ENCODE measurements at places on chromosomes 13 and 19.

DNA sequence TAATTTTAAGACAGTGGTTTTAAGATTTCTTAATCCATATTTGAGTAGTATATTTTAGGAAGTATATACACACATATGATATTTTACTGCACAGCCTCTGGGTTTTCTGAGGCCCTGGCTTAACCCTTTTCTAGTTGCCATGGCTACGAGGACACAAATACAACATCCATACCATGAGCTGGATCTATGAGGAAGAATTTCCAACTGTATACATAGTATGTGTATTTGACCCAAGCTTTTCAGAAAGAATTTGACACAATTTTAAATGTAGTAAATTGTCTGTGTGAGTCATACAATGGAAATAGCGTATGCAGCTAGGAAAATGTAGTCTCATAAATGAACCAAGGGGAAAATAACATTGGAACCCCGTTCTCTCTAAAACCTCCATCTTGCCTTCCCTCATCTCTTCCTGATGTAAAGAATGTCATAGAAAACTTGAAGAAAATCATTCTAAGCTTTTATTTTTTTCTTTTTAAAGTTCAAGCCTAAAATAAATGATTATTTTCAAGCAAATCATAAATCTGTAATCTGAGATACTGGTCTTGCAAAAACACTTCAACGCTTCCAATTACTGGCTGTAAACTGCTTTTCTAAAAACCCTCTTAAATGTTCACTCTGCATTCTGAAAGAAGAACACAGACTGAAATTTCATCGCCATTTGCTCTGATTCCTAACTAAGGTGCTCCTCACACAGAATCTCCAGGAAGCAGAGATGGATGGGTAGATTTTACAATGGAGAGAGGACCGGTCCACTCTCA, 172.4 kb downstream of the LACC1 start:
- DNase-seq: no peak

- DNase-seq: no peak
Observed at GRCh38 chr13:64688893-64689677, 2541.1 kb downstream of the PCDH9 start.

- DNase-seq: no peak
Observed at GRCh38 chr19:44593294-44593693, 20.1 kb upstream of the IGSF23 start.

DNA sequence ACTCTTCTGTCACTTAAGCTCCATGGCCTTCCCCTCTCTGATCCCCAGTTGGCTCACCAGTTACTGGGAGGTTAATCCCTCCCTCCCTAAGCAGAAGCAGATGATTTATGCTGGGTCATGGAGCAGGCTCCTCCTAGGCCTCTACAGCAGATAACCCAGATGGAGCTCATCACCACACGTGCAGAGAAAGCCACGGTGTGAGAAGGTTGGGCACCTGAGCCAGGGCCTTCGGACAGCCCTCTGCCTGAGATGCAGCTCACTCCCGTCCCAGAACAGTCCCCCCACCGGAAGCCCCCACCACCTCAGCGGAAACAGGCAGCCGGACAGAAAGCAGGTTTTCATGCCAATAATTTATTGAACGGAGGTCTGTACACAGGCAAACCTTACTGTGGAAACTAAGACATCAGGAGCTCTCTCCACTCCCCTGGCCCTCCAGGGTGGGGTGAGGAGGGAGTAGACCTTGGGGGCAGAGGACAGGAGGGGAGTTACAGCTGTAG, 9.8 kb downstream of the ZNF526 start:
- DNase-seq: no peak

DNA sequence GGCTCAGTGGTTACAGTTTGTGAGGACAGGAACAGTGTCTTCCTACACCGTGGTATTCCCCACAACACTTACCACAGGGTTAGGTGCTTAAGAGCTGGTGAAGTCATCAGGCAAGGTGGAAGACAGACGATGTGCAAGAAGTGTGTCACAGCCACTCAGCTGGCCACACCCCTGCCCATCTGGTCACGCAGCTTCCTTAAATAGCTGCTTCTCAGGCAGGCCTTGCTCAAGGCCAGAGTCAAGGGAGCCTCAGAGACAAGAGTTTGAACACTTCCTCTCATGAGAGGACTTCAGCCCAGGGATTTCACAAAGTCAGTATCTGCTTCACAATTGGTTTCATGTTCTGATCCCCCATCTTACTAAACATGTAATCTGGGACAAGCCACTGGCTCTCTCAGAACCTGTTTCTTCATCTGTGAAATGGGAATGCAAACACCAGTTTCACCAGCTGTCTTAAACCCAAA, 80.3 kb upstream of the FRY start:
- DNase-seq: no peak

DNA sequence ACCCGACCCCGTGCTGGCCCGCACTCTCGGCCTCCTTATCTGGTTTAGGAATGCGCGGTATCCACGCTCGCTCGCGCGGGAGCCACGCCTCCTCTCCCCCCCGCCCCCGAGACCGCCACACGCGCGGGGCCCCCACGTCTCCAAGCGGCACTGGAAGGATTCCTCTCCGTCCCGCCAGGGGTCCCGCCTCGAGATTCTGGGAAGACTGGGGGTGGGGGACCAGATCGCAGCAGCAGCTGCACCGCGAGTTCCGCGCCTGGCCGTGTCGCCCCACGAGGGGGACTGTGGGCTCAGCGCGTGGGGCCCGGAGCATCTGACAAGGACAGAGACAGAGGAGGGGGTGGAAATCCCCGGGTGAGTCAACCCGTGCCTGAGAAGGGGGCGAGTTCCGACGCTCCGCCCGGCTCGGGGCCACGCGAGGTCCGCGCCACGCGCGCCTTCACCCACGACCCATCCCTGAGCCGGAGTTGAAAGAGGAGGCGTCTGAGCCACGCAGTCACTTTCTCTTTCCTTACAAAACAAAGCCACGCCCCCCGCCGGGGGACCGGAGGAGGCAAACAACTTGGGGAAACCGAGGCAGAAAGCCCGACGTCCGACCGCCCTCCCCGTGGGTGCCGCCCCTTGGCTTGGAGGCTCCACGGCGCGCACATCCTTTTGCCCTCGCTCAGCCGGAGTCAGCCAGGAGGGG, 814 bp downstream of the S1PR2 start:
- DNase-seq: no peak

DNA sequence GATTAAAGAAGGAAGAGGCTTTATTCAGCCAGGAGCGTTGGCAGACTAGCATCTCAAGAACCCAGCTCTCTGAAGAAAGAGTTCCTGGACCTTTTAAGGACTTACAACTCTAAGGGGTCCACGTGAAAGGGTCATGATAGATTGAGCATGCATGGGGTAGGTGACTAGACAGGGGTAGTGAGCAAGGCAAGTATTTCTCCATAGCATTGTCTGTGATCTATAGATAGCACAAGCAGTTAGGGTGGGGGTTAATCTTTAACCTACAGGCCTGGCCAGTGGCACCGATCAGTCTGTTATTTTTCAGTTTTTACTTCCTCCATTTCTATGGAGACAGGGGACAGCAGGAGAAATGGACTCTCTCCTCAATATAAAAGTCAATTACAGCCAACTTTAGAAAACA, 983.7 kb downstream of the SLITRK1 start:
- no peak for DNase-seq

GRCh38 chr13:99774644-99775043, 196.9 kb downstream of the ZIC5 start:
- DNase-seq: peak; percentile 10

GRCh38 chr19:45079911-45080370, 881 bp downstream of the GEMIN7 start:
- DNase-seq: no peak

GRCh38 chr19:6677883-6678689, 8.1 kb upstream of the TNFSF14 start:
- DNase-seq: no peak

DNA sequence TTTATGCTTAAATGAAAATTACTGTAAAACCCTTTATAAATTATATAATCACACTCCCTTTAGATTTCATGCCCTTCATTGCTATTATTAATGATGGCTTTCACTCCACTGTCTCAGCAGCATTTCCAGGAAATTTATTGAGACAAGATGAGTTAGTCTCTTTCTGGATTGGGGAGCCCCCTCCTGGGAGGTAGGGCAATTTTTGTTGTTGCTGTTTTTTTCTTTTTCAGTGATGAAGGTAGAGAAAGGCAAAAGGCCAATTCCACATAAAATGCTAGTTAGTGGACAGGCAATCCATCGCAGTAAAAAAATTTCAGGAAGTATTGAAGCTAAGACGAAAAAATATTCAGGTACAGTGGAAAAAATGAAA, 80.2 kb downstream of the TEX26 start:
- no peak for DNase-seq

DNA sequence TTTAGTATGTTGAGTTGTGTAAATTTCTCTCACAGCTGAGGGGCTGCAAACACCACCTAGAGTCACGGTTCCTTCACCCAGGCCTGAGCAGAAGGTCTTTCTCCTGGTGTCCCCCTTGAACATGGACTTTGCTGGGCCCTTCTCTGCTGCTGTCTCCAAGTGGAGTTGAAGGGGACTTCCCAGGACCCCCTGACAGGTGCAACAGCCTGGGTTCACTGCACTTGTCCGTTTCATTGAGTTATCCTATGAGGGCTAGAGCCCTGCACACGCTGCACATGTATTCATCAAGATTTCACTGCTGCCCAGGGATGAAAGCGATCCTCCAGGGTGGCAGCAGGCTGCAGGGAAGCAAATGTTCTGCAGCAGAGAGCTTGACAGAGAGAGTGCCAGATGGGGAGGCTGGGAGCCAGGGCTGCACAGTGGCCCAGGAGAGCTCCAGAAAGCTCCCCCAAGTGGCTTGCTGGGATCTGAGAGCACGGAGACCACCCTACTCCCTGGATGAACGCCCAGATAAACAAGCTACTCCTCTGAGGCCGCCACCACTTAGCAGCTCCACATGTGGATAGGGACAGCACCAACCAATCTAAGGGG, 10.3 kb downstream of the TMEM272 start:
- no peak for DNase-seq

GRCh38 chr13:89650226-89650625, 1697.3 kb upstream of the MIR17HG start:
- DNase-seq: no peak

- DNase-seq: no peak
Observed at GRCh38 chr19:40808021-40808325, 9.0 kb downstream of the EGLN2 start.

GRCh38 chr13:58207501-58207900, 576.0 kb downstream of the PCDH17 start:
- no peak for DNase-seq

- DNase-seq: no peak
Observed at GRCh38 chr19:48393559-48394330, at the start of gene GRIN2D. GRIN2D (plus strand) TSS chr19:48393668; CDS start chr19:48398393, 4,725 bp downstream.

- peak; percentile 14 for DNase-seq
Observed at GRCh38 chr19:19064098-19064722, 416 bp downstream of the SLC25A42 start.

DNA sequence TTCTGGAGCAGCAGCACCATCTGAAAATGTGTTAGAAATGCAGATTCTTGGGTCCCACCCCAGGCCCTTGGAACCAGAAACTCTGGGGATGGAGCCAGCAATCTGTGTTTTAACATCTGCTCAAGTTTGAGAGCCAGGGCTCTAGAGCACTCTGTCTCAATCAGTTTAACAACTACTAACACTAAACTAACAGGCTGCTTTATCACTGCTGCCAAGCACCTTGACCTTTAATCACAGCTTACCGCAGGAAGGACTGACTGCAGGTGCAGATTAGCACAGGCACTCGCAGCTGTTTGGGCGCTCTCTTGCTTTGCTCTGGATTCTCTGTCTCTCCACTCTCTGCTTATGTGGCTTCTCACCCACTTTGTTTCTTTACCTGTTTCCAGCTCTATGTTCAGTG, 163.5 kb downstream of the MTUS2 start:
- no peak for DNase-seq

DNA sequence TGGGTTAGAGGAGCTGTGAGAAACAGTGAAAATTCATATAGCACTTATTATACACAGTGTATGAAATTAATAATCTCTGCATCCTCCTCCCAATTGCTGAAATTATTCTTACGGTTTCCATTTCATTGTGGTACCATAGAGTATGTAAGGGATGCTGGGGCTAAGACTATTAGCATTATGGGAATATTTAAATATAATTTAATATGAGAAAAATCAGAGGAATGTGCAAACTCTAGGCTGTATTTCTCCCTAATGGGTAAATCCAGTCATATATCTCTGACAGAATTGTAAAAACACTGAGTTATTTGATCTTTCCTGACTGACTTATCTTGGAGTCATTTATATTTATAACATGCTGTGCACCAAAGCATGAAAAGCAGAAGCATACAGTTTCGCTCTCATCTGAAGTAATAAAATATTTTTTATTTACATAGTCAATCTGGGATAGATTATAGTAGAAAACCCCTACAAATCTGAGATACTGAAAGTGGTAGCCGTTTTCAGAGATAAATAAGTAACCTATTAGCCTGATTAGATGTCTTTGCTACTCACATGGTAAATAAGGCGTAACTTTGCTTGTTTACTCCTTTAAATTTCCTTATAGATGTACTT, 34.9 kb downstream of the LRCH1 start:
- DNase-seq: no peak

DNA sequence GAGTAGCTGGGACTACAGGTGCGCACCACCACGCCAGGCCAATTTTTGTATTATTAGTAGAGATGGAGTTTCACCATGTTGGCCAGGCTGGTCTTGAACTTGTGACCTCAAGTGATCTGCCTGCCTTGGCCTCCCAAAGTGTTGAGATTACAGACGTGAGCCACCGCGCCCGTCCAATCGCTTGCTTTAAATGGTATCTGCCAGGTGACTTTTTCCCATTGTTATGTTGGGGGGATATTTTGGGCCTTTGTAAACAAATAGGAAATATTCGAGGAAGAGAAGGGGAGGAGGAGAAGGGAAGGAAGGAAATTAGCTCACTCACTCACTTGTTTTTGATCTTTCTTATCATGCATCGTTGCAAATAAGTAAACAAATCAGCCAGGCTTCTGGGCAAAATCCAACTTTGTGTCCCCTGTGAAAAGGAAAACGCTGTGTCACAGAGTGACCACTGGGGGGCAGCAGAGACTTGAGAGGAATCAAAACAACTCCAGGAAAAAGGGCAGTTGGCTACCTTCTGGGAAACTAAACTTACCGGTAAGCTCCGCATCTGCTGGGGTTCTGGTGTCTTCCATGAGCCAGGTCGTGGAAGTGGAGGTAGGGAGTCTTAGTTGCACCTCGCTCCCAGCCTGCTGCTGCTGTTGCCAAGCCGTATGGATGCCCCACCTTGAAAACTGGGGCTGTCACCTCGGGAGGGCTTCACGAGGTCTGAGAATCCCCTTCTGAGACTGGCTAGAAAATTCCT, 9.3 kb upstream of the RANBP3 start:
- DNase-seq: peak; percentile 84

- DNase-seq: no peak
Observed at GRCh38 chr19:41570179-41570578, 5.8 kb upstream of the CEACAM21 start.

GRCh38 chr13:47139519-47139918, 242.7 kb upstream of the HTR2A start:
- DNase-seq: no peak

DNA sequence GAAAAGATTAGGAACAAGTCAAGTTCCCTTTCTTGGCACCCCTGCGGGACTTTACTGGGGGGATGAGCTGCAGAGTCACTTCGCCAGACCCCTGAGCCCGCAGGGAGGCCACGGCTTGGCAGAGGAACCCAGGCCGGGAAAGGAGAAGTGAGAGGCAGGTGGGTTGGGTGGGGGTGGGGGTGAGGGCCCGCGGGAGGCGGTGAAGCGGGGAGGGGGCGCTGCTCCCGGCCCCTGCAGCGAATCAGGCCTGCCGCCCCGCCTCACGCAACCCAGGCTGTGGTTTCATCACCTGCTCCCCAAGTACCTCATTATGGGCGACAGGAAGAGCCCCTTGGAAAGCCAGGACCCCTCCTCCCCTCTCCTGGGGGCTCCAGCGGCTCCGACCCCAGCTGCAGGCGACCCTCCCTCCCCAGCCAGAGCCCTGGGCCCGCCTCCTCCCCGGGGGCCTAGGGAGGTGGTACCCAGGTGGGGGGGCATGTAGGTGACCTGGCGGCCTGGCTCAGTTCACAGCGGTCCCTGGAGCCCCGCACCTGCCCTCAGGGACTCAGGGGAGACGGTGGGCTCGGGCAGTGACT, 9.5 kb downstream of the MEF2B start:
- no peak for DNase-seq

Measured in prostate gland (tissue), 2 donors.